ENCODE measurements at places on chromosomes 16 and 17.

DNA sequence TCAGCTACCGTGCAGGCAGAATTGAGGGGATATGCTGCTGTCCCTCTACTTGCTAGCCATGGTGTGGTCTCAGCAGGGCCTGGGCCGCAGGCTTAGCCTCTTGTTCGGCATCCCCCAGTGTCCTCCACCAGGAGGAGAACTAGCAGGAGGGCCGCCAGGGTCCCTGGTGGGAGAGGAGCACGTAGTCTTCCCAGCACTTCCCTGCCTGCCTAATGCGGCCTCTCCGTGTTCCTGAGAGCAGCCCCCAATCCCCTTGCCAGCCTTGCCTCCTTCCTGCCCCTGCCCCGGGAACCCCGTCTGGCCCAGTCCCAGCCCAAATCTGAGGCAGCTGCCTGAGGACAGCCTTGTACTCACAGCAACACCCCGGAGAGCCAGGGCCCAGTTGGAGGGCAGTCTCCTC, 38.1 kb downstream of the PLD6 start:
- ATAC-seq, result no peak

GRCh38 chr16:52747088-52747595, 200.2 kb upstream of the TOX3 start:
- ATAC-seq, result no peak

DNA sequence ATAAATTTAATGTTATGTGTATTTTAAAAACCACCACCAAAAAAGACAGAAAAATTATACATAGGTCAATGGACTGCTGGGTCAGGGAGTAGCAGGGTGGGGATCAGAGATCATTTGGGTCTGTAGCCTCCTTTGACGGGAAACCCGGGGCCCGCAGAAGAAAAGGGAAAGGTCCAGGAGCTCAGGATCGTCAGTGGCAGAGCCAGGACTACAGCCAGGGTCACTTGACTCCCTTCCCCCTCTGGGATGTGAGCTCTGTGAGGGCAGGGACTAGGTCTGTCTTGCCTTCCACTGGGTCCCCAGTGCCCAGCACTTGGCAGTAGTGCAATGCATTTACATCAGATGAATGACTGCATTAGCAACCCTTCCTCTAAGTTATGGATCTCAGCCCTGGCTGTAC, 62.1 kb downstream of the TOM1L2 start:
- ATAC-seq, result no peak

DNA sequence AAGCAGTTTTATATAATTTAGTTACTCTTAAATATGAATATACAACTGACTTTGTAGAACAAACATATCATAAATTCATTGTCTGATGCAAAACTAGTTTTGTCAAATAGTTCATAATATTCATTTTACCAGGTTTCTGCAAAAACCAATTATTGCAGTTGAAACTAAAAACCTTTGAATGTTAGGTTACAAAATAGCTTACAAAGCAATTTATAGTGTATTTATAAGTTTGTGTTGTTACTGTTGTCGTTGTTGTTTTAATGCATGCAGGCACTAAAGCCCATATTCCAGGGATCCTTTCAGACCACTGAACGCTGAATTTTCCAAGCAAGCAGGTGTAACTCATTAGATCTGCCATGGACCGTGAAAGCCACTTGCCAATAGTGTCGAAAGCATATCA, 427.6 kb downstream of the ZFHX3 start:
- no peak for ATAC-seq

DNA sequence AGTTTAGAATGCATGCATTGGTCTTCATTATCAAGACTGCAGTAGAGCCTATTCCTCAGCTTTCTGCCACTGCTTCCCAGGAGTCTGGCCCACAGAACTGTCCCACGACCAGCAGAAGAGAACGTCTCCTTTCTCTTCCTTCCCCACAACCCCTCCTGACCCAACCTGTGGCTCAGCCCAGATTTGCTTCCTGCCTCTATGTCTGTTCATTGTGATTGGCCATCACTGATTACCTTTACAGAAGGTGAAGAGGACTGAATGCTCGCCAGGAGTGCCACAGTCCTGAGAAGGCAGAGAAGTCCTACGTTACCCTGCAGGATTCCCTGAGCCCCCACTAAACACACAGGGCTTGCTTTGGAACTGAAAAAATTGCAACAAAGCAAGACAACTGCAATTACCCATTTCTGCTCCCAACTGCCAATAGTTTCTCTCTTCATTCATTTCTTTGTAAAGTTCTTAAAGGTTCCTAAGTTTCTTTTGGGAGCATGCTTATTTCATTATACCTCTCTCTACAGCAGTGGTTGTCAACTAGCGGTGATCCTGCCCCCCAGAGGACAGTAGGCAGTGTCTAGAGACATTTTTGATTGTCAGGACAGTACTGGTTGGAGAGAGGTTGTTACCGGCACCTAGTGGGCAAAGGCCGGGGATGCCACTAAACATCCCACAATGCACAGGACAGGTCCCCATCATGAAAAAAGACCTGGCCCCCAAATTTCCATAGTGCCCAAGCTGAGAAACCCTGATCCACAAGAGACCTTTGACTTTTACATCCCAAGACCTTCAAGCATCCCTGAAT, 4.5 kb upstream of the NAT9 start:
- no peak for ATAC-seq

DNA sequence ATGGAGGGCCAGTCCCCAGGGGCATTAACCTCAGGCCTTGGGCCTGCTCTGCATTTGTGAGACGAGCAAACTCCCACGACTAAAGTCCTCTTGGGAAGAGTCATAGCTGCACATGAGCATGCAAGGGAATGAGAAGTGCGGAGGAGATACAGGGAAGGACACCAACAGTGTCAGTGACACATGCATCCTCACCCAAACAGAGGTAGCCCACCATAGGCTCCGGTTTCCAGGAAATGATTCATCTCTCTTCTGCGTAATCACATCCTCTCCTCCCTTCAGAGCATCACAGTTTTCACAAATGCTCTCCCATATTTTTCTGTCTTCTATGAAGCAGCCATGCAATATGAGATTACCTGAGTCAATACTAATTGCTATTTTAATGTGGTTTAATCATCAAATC, 725.7 kb upstream of the GOT2 start:
- no peak for ATAC-seq

All from activated T-helper 17 cell treated with anti-CD3 and anti-CD28 coated beads, Interleukin-2, amount 50 U/mL, for 72 hours (primary cell).